ENCODE measurements at places on chromosomes 13 and 19. TPM values are rescaled to one million over a fixed set of nuclear protein-coding genes. Genes with fewer than 3 reads are reported as not detected.

DNA sequence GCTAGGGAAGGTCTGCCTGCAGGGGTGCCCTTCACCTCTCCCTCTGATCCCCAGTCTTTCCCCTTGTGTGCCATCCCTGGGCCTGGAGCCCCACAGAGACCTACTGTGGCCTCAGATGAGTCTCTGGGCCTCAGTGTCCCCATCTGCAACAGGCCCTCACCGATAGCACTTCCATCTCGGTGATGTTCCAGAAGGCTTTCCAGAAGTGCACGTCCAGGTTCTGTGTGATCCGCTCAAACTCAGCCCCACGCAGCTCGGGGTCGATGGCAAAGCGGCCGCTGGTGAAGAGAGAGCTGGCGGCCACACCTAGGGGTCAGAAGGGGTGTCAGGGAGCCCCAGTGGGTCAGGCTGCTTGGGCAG is 17.7 kb upstream of the CNFN start:
- DNase-seq, result no peak

- peak; percentile 64 for DNase-seq
Measured at GRCh38 chr13:83881917-83882605, at the start of gene SLITRK1. SLITRK1 (minus strand) TSS chr13:83882474; CDS start chr13:83881507, 967 bp downstream.

DNA sequence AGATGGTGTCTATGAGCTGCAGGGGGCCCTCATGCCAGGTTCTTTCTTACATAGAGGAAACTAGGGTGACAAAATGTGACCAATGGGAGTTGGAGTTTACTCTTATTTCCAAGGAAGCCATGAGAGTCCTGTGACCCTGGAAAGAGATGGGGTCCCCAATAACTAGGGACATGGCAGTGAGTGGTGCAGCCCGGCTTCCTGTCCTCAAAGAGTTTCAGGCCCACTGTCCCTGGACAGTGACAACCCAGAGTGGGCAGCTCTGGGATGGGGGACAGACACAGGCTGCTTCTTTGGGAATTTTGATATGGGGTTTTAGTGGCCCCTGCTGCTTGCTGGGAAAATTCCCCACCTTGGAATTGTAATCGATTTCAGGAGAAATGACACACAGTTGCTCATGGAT is 8.4 kb upstream of the IGFL1 start:
- DNase-seq, result no peak

COMMD6 gene
- 214 TPM for total RNA-seq

DNA sequence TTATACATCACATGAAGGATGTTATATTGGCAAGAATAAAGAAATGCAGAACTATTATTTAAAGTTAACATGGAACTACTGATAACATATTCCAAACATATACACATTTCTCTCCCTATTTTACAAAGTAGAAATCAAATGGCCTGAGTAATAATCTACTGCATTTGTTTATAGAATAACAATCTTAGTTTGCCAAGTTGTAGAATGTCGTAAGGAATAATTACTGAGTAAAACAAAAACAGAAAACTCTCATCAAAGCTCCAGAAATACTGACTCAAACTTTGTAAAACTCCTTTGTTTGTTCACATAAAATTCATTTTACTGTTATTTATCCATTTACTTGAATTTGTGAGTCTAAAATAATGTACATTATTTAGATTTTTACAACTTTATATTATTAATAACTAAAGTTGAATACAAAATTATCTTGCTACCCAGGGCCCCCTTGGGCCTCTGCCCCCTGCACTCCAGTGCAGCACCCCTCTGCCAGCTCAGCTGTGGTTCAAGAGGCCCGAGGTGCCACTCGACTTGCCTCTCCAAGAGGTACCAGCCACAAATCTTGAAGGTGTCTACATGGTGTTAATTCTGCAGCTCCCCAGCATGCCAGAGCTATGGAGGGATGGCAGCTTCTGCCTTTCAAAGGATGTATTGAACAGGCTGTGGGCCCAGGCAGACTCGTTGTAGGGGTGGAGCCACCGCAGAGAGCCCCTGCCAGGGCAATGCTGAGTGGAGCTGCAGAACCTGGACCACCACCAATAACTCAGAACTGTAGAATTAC is 2819.7 kb downstream of the PCDH9 start:
- DNase-seq, result no peak
